ENCODE measurements at places on chromosomes 7 and 10. TPM values are rescaled to one million over a fixed set of nuclear protein-coding genes. Genes with fewer than 3 reads are reported as not detected.

DNA sequence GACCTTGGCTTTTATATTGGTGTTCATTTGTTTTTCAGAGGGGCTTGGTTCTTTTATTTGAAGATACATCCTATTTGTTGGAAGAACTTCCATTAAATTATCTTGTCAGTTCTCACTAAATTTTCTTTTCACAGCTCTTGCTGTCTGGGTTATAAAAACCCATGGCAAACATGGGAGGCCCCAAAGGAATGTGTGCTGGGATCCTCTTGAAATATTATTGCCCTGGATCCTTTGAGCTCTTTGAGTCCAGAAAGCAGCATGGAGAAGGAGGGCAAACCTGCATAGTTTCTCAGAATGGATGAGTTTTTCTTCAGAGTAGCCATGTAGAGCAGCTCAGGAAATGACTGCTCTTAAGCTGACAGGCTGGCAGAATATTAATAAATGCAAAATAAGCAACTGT lies 187.4 kb downstream of the CTTNBP2 start:
- H3K4me3 ChIP-seq: no peak overlapping the region
- no peaks in the 10 kb centered on the region for H3K4me1 ChIP-seq
- no peak overlapping the region for H3K27ac ChIP-seq
- no peaks in the 10 kb centered on the region for H3K36me3 ChIP-seq
- H3K27me3 ChIP-seq: peaks cover 7% of the 10 kb centered on the region
- DNase-seq: no peak

GNGT1 gene
- 0.65 TPM for total RNA-seq

GRCh38 chr7:999941-1000935 lies 17.3 kb downstream of the CYP2W1 start:
- H3K27me3 ChIP-seq: no peaks in the 10 kb centered on the region
- no peaks in the 10 kb centered on the region for H3K36me3 ChIP-seq
- peaks cover 14% of the 10 kb centered on the region for H3K4me1 ChIP-seq
- DNase-seq: no peak
- no peak overlapping the region for H3K4me3 ChIP-seq

- no peak overlapping the region for H3K27ac ChIP-seq
- H3K27me3 ChIP-seq: no peaks in the 10 kb centered on the region
- no peak overlapping the region for H3K4me3 ChIP-seq
- no peaks in the 10 kb centered on the region for H3K4me1 ChIP-seq
These were observed 724.5 kb downstream of the ANKRD7 start for GRCh38 chr7:118949031-118949430.

NOLC1 gene
- 242 TPM for total RNA-seq

SLC16A12 gene
- 0.18 TPM for total RNA-seq

LIPK gene
- not detected for total RNA-seq

GRCh38 chr10:23525406-23525805 lies 86.5 kb downstream of the OTUD1 start:
- H3K27me3 ChIP-seq: no peaks in the 10 kb centered on the region
- 0 out of 2 replicates have a peak, but pooled peaks cover 2% of the 10 kb centered on the region for H3K4me1 ChIP-seq
- no peak overlapping the region for H3K4me3 ChIP-seq
- DNase-seq: peak; percentile 14
- no peak overlapping the region for H3K27ac ChIP-seq
- H3K36me3 ChIP-seq: no peaks in the 10 kb centered on the region

- H3K4me3 ChIP-seq: no peak overlapping the region
- no peaks in the 10 kb centered on the region for H3K27me3 ChIP-seq
These were observed 480.6 kb downstream of the DNAJB6 start for GRCh38 chr7:157817433-157817832.

DNA sequence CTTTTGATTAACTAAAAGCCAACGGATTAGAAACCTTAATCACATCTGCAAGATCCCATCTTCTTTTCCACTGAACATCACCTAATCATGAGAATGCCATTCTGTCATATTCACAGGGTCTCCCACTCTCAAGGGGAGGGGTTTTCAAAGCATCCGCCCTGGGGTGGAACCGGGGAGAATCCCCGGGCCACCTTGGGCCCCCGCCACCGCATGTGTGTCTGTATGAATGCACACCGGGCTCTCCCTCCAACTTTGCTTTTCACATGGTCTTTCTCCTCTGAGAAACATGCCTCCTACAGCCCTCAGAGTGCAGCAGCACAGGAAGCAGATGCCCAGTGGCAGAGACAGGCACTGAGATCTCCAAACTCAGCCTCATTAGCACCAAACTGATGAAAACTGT lies 233.2 kb upstream of the PPP2R2D start:
- no peak overlapping the region for H3K27ac ChIP-seq
- no peaks in the 10 kb centered on the region for H3K27me3 ChIP-seq
- H3K4me1 ChIP-seq: no peaks in the 10 kb centered on the region
- no peak overlapping the region for H3K4me3 ChIP-seq
- no peak for DNase-seq
- H3K36me3 ChIP-seq: no peaks in the 10 kb centered on the region

DNA sequence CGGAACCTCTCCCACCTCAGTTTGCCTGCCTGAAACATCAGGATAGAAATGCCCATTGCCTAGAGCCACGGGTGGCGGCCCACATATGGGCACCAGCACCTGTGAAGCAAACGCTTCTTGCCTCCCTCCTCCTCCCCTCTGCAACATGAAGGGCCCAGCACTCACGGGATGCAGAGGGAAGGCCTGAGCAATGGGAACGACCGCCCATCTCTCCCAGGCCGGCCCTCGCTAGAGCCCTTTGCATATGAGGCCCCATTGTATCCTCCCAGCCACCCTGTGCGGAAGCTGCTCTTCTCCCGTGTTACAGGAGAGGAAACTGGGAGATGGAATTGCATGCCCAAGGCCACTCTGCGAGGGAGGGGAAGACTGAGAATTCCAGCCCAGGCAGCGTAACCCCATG lies 88.2 kb downstream of the RGS10 start:
- no peaks in the 10 kb centered on the region for H3K36me3 ChIP-seq
- no peak for DNase-seq
- H3K27me3 ChIP-seq: no peaks in the 10 kb centered on the region
- H3K4me3 ChIP-seq: no peak overlapping the region
- H3K27ac ChIP-seq: no peak overlapping the region

DNA sequence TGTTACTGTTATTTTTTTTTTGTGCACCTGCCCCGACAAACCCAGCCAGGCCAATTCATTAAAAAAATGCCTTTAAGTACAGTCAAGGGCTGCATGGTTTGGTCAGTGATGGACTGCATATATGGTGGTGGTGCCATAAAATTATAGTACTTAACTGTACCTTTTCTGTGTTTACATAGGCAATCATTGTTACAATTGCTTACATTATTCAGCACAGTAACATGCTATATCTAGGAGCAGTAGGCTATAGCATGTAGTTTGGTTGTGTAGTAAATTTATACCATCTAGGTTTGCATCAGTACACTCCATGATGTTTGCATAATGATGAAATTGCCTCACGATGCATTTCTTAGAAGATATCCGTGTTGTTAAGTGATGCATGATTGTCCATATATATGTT lies 58.0 kb downstream of the STK31 start:
- H3K27ac ChIP-seq: no peak overlapping the region
- DNase-seq: no peak
- no peaks in the 10 kb centered on the region for H3K36me3 ChIP-seq
- no peaks in the 10 kb centered on the region for H3K4me1 ChIP-seq
- no peaks in the 10 kb centered on the region for H3K27me3 ChIP-seq

- no peaks in the 10 kb centered on the region for H3K4me1 ChIP-seq
- H3K27ac ChIP-seq: no peak overlapping the region
- no peak overlapping the region for H3K4me3 ChIP-seq
- no peak for DNase-seq
- no peaks in the 10 kb centered on the region for H3K27me3 ChIP-seq
These were observed 21.2 kb downstream of the EVX1 start for GRCh38 chr7:27263781-27264180.
